Fibroblast of the aortic adventitia (primary cell): ENCODE measurements at places on chromosomes 6 and 20.
A peak's percentile ranks its signal among the peaks of the same experiment; 100 is the strongest.

- DNase-seq, result no peak
Measured at GRCh38 chr20:22207280-22207679, 377.1 kb downstream of the FOXA2 start.

DNA sequence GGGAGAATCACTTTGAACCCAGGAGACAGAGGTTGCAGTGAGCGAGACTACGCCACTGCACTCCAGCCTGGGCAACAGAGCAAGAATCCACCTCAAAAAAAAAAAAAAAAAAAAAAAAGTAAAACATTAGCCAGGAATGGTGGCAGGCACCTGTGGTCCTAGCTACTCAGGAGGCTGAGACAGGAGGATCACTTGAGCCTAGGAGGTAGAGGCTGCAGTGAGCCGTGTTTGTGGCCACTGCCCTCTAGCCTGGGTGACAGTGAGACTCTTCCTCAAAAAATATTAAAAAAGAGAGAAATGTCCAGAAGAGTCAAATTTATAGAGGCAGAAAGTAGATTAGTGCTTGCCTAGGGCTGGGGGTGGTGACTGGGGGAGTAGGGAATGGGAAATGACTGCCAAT is 6.8 kb upstream of the PIGU start:
- no peak for DNase-seq

- no peak for DNase-seq
Measured at GRCh38 chr20:62744741-62745191, 36.1 kb downstream of the NTSR1 start.

DNA sequence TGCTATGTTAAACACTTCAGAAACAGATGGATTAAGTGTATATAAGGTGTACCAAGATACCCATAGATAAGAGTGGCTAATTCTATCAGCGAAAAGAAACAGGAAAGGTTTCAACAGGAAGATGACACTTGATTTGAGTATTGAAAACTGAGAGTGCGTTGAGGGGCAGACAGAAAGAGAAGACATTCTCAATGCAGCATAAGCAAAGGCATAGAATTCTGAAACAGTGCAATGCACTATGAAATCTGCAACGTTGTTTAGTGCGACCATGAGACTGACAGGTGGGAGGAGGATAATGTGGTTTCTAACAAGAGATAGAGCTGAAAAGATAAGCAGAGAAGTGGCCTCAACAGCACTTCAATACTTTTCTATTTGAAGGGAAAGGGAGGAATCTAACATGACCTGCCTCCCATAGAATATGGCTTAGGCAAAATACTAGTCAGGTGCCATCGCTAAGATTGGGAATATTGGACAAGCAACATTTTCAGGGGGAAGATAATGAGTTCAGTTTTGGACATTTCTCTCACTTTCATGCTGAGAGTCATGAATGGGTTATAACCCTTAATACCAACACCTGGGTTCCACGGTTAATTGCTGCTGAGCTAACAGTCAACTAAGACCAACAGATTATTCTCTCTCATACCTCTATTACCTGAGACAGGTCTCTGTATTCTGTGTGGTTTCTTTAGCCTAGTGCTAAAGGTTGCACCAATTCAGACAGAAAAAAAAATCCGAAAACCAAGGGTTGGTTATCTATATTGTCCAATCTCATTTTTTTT is 312.9 kb upstream of the ARID1B start:
- no peak for DNase-seq

GRCh38 chr6:127013865-127014264 is 104.6 kb upstream of the RSPO3 start:
- DNase-seq, result no peak

- DNase-seq, result peak; percentile 74
Measured at GRCh38 chr20:33945391-33946081, 48.2 kb upstream of the RALY start.

- no peak for DNase-seq
Measured at GRCh38 chr6:113147544-113147943, 709.6 kb upstream of the MARCKS start.

DNA sequence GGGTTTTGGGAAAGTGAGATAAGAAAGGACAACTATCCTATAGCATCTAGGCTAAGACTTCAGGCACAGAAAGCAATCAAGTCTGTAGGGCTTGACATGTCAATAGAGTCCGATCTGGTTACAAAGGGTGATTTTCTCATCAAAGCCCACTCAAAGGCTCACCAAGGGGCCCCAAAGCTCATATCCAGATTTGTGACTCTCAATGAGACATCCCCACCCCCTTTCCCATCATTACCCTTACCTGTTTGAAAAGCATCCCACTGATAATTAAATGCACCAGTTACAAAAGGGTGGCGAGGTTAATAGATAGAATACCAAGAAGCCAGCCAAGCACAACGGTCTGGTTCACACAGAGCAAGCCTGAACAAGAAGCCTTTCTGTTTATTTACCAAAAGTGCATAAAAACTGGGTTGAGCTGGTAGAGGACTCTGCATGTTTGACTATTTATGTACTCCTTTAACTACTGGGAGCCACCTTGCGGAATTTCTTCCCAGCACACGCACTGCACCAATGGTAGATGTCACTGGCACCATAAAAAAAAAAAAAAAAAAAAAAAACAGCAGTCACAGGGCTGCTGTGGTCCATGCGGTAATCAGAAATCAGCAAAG is 6.1 kb downstream of the JAG1 start:
- no peak for DNase-seq

GRCh38 chr6:46808806-46809205 is 15.6 kb downstream of the MEP1A start:
- DNase-seq, result no peak

DNA sequence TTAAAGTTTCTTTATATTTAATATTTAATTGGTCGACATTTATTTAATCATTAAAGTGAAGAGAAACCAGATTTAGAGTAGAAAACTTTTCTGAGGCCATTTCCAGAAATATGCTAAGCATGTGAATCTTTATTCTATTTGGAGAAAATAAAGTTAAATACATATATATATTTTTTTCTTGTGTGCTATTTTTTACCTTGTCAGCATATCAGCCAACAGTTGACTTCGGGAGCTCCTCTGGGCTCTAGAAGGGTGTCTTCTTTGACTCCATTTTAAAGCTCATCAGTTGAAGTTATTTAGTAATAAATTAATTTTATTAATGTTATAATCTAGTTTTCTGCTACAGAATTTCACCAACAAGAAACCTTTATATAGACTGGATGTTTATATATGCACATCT is 73.1 kb downstream of the SH3BGRL2 start:
- no peak for DNase-seq

DNA sequence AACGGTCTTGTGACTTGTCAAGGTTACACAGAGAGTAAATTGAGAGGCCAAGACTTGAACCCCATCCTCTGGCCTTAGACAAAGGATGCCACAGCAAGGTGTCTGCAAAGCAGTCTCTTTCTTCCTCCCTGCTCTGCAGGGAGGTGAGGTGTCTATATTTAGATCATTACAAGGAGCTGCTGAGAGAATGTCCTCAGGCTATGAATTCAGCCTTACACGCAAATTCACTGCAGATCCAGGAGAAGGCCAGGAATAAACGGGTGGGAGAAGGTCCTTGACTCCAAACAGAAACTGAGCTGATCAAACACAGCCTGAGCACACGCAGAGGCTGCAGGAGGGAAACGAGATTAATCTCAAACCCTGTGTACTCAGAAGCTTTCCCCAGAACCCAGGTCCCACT is 48.6 kb upstream of the PTPRT start:
- DNase-seq, result no peak

DNA sequence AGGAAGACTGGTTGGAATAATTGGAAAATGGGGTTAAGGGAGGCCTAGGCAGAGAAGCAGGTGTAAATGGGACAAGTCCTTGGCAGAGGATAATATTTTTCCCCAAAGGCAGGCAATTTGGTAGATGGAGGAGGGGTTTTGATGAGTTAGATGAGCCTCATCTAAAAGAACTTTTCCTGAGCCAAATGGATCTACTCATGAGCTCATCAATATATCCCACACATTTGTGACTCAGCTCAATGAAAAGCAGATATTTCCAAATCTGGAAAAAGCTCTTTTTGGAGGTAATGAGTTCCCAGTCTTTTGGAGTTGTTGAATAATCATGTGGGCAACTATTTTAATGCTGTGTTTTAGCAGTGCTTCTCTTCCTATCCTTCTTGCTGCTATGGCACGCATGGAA is 685.5 kb upstream of the CITED2 start:
- DNase-seq, result no peak

GRCh38 chr6:168031411-168031971 is 34.0 kb downstream of the KIF25 start:
- DNase-seq, result peak; percentile 82

DNA sequence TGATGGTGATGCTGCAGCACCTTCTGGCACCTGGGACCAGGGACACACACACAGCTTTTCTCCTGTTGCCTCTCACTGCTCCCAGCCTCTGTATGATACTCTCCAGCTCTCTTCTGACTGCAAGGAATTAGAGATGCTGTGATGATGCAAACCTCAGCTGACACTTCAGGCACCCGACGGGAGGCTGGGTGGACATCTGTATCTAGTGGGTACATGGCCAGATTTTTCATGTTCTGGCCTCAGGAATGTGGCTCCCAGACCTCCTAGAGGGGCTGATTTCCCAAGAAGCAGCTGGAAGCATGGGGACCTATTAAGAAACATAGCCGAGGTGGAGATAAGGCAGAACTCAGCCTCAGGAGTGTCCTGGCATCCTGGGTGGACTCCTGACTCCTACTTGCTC is 6.8 kb upstream of the EPB41L1 start:
- DNase-seq, result peak; percentile 94

DNA sequence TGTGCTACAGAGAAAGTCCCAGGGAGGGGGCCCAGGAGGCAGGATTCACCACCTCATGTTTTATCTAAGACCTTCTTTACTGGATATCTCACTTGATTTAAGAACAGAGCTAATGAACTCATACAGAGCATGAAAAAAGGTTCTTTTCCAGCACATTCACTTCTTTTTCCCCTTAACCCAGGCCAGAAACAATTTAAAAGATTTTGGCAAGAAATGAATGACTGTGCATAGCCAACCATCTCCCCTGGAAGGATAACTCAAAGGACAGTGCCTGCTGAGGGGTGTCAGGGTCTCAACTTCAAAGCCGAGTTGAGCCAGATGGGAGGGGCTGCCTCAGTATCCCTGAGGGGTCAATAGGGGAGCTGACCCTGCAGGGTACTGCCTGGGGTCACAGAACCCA is 253.4 kb downstream of the SOD2 start:
- DNase-seq, result no peak

DNA sequence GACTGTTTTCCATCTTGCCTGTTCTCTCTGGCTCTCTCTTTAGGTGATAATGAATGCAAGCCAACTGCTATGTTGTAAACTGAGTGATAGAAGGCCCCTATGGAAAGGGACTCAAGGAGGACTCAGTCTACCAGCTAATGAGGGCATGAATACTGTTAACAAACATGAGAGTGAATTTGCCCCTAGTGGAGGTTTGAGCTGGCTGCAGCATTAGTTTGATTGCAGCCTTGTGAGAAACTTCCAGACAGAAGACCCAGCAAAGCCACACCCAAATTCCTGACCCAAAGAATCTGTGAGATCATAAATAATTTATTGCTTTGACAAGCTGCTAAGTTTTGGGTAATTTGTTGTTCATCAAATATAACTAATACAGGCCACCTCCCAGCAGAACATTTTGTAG is 50.0 kb upstream of the PLCB1 start:
- DNase-seq, result peak; percentile 74

DNA sequence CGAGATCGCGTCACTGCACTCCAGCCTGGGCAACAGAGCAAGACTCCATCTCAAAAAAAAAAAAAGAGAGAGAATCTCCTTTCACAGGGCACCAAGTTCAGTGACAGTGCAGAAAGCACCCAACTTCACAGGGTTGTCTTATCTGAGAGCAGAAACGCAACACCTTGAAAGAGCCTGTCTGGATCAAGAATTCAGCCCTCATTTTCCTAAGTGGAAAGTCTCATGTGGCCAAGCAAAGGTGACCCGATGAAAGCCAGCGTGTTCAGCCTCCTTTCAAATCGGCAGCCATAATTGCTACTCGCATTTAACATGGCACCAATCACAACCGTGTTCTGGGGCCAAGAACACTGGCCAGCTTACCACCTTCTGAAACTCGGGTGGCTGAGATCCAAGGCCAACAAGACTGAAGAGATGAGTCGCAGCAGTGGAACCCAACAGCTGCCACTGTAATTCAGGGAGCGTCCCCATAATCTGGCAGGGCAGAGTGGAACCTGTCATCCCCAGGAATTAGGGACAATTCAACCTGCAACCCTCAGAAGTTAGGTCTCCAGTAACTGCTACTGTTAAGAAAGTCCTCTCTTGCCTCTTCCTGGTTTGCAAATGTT is 536.7 kb upstream of the JARID2 start:
- DNase-seq, result no peak

DNA sequence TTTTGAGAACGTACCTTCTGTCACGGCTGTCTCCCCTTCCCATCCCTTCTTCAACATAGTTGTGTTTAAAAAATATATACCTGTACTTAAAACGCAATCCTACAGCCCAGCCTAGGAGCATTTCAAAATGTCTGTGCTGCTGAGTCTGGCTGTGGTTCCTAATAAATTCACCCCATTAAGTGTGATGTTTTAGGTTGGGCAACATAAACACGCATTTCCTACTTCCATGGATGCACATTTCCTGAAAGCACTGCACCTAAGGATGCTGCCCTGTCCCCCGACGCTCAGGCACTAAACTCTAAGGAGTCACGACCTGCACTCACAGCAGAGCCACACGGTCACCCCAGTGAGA is 1.2 kb downstream of the REV3L start:
- DNase-seq, result peak; percentile 39

DNA sequence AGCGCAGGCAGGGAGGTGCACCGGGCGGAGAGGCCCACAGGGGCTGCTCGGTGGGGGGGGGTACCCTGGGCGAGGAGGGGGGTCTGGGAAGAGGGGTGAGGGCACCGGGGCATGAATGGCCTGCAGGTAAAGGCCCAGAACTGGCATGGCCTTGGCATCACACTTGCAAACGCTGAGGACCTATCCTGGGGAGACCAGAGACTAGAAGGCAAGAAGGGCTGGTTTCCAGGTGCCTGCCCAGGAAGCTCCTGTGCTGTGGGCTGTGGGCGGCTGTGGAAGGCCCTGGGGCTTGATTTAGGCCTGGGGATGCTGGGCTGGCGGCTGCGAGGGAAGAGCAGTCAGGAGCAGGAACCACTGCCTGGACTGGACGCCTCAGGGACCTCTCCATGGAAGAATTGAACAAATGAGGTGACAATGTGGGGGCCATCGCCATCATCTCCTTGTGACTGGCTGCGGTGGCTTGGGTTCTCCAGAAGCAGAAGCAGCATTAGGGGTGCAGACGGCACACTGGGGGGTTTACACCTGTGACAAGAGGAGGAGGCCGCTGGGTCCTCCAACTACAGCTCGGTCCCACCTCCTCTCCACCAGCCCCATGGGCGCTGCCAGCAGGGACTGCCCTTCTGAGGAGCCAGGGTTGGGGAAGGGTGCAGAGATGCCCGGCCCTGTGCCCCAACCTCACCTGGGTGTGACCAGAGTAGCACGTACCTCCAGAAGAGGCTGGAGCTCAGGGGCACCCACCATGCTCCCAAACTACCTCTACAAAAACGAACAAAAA is 32.1 kb upstream of the IRF4 start:
- DNase-seq, result no peak

DNA sequence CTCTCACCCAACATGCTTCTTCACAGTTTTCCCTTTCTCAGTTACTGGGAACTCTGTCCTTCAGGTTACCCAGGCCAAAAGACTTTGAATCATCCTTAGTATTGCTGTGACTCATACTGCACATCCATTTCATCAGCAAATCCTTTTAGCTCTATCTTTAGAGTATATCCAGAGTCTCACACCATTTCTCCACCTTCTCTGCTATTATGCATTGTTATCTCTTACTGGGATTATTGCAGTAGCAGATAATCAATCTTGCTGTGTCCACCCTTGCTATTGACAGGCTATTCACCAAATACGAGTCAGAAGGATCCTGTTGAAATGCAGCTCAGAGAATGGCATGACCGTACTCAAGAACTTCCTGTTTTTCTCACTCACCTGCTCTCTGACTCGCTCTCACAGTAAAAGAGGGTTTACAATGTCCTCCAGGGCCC is 57.3 kb downstream of the BCKDHB start:
- peak; percentile 83 for DNase-seq
